Naive thymus-derived CD4-positive, alpha-beta T cell (primary cell): ENCODE measurements at places on chromosomes 11 and 22. TPM values are rescaled to one million over a fixed set of nuclear protein-coding genes. Genes with fewer than 3 reads are reported as not detected.

GRCh38 chr11:57619331-57619730, 21.8 kb downstream of the SERPING1 start:
- no peak for DNase-seq
- H3K36me3 ChIP-seq, result no peaks in the 10 kb centered on the region
- no peak overlapping the region for H3K27ac ChIP-seq

Gene NKAPD1
- polyA plus RNA-seq, result 10.9 TPM

Gene OR6A2
- polyA plus RNA-seq, result not detected

- no peak overlapping the region for H3K4me3 ChIP-seq
- H3K4me1 ChIP-seq, result no peaks in the 10 kb centered on the region
- no peaks in the 10 kb centered on the region for H3K36me3 ChIP-seq
- no peaks in the 10 kb centered on the region for H3K27me3 ChIP-seq
- no peak for DNase-seq
Measured at GRCh38 chr11:109981031-109981636, 112.1 kb upstream of the ZC3H12C start.

- no peaks in the 10 kb centered on the region for H3K36me3 ChIP-seq
- H3K27ac ChIP-seq, result no peak overlapping the region
- no peaks in the 10 kb centered on the region for H3K27me3 ChIP-seq
- no peak for DNase-seq
- no peaks in the 10 kb centered on the region for H3K4me1 ChIP-seq
Measured at GRCh38 chr11:117565709-117566108, 231.3 kb downstream of the DSCAML1 start.

- H3K27ac ChIP-seq, result no peak overlapping the region
- H3K4me1 ChIP-seq, result no peaks in the 10 kb centered on the region
- no peak overlapping the region for H3K4me3 ChIP-seq
- no peaks in the 10 kb centered on the region for H3K36me3 ChIP-seq
- no peak for DNase-seq
Measured at GRCh38 chr11:86463955-86464354, 89.3 kb downstream of the CCDC81 start.
